HT1080 (cell line): ENCODE measurements at places on chromosomes 16 and 17.

DNA sequence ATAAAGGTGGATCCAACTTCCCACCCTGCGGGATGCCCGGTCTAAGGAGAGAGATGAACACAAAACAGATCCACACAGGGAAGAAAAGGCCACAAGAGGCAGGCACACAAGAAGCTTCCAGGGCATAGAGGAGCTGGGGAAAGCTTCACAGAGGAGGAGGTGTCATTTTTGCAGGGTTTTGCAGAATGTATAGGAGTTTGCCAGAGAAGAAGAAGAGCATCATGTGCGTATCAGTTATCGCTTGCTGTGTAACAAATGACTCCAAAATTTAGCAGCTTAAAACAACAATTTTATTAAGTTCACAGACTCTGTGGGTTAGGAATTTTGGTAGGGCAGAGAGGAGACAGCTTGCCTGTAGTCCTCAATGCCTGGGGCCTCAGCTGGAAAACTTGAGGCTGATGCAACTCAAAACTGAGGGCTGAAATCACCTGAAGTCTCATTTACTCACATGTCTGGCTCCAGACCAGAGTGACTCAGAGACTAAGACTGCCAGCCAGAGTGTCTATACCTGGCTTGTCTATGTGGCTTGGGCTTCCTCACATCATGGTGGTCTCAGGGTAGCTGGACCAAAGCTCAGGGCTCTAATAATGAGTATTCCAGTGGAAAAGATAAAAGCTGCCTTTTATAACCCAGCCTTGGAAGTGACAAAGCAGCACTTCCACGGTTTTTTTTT lies 33.9 kb upstream of the ZNF423 start:
- DNase-seq, result peak; percentile 5

GRCh38 chr16:67100569-67101310 lies 9.0 kb upstream of the PHAF1 start:
- DNase-seq, result no peak

- no peak for DNase-seq
Measured at GRCh38 chr17:28381141-28381825, 9.8 kb downstream of the SARM1 start.

GRCh38 chr16:1998360-1998835 lies 8.6 kb downstream of the SYNGR3 start:
- no peak for DNase-seq

DNA sequence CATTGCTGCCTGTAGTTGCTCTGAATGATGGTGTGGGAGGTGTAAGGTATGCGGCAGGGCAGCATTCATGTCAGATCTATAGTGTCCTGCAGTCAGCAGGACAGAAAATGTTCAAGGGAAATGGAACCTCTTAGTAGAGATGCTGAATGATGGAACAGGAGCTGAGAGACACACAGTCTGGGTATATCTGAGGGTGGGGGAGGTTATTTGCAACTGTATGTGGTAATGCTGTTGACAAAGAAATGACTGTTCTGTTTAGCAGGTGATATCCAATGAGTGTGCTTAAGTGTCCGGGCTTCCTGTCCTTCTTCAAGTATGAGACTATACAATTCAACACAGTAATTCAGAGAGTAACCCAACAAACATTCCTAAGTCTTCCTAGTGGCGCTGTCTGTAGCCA lies 46.6 kb downstream of the STH start:
- peak; percentile 20 for DNase-seq

DNA sequence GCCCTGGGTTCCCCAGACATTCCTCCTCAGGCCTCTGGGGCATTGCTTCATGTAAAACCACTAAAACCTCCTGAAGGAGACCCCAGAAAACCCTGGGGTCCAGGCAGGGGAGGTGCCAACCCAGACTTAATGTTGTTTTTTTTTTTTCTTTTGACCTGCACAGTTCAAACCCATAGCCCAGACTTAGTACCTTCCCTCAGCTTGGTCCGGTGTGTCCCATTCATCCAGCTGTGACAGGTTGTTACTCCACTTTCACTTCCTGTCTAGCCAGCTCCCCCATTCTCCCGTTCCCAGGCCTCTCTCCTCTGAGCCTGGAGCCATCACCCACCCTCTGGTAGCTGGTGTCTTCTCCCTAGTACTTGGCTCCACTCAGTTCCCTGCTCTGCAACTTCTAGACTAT lies 4.8 kb downstream of the CDR2L start:
- no peak for DNase-seq

DNA sequence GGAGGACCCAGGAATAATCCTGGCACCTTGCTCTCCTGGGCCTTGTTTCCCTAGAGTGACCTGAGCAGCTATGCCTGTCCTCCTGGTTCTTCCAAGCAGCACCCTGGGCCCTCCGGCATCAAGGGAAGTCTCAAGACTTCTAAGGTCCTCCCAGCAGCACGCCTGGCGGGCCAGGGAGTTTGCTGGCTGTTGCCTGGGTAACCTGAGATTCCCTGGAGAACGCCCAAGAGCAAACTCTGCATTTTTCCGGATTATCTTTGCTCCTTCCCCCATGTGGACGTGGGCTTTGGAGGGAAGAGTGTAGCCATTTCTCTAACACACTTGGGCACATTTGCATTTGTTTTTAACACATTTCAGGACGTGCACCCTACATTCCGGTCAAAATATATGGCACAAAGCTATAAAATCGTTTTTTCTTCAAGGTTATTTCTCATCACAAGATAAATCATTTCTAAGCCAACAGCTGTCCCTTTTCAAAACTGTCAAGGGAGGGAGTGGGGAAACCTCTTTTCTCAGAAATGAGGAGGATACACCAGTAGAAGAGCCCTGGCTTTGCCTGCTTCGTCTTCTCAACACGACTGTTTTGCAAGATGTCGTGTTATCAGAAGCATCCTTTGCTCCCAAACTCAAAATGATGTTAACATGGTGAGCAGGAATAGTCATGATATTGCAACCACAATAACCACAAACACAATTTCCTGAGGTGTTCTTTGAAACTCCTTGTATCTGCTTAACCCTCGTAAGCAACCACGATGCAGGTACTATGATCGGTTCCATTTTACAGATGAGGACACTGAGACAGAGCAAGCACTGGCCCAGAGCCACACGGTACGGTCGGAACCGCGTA lies 116.5 kb downstream of the ADCY9 start:
- DNase-seq, result no peak

GRCh38 chr17:6413065-6413464 lies 21.9 kb downstream of the AIPL1 start:
- DNase-seq, result peak; percentile 44

DNA sequence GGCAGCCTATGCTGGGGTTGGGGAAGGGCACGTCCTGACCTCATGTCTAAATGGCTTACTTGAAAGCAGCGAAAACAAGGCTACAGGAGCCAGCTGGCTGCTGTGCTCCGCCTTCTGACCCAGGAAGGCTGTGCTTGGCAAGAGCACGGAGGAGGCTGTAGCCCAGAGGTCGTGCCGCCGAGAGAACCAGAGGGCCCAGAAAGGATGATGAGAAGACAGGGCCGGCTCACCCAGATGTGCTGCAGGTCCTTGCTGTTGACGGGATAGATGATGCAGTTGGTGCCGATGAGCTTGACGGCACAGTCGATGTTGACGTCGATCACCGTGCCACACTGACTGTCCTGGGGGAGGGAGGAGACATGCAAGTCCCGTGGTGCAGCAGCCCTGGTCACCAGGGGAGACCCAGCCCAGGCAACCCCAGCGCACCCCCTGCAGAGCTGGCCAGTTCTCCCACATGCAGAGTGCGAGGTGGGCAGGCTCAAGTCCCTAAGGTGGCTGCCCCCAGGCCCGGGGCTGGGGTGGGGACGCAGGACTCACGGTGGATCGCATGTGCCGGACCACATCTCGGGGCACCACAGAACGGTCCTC lies 20.7 kb downstream of the SPHK1 start:
- DNase-seq, result no peak

GRCh38 chr17:35947156-35947585 lies 3.7 kb upstream of the LYZL6 start:
- peak; percentile 62 for DNase-seq

DNA sequence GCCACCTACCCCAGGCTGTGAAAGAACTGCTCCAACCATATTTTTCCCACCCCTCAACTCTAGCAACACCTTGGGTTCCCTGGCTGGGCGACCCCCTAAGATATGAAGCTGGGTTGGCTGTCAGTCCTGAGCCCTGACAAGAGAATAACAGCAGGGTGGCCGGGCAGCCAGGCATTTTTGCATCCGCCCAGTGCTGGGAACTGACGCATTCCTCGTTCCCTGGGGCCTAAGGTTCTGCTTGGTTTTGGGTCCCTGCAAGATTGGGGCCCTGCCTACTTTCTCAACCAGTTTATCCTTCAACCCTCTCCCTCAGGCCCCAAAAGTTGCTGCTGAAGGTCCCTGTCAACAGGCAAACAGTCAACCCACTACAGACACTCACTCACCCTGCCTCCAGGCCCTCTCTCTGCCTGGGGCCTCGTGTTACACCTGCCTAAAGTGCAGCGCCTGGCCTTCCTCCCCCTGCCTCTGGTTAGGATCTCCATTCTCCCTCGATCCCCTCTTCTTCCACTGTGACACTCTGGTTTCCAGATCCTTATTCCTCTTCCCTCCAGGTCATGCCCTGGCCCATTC lies 151.5 kb downstream of the STX8 start:
- no peak for DNase-seq

GRCh38 chr17:81991684-81992305 lies 14.4 kb downstream of the ASPSCR1 start:
- no peak for DNase-seq

DNA sequence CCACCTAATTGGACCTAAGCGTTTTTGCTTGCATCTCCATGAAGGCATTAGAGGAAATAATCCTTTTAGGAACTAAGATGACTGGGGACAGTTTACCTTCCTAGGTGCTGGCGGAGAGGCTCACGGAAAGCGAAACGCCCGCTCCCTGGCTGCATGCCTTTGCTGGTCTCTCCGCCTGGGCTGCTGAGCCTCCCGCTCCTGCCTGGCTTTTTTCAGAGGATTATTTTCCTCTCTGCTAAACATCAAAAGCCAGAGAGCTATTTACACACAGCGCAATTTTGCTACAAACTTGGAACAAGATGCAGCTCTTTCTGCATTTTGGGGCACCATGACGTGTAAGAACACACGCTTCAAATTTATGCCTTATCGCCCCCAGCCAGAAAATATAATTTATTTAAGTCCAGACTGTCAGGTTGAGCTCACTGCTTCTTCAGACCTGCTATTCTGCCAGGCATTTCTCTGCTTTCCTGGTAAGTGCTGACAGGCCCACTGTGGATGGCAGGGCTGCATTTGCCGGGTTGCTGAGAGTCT lies 124.4 kb downstream of the SPACA3 start:
- DNase-seq, result no peak

DNA sequence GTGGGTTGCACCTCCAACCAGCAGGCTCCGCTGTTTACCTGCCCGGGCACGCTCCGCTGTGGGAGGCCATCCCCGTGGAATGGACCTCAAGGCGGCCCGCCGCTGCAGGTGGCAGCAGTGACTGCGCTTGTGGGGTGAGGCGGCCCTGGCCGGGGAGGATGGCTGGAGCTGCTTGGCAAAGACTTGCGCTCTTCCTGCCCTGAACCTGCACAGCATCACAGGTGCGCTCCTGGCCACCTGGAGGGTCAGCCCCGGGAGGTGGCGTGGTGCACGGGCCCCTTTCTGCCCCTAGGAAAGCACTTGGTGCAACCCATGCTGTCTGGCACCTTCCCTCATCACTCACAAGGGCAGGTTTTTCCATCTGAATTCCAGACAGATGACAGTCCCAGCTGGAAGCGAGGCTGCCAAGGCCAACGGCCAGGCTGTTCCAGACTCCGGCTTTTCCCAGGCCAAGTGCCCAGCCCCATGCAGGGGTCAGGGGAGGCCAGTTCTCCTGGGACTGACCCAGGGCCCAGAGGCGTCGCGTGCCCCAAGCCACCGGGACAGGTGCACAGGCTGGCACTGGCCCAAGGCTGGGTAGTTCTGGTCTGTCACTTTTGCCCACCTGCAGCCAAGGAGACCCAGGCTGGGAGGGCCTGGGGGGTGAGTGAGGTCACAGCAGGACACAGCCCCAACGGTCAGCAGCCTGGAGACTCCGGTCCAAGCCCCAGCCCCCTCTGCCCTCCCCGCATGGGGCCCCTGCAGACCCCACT lies 13.3 kb downstream of the UTS2R start:
- DNase-seq, result peak; percentile 20

GRCh38 chr17:41695134-41695661 lies 6.5 kb downstream of the EIF1 start:
- DNase-seq, result no peak

- no peak for DNase-seq
Measured at GRCh38 chr17:63641692-63642448, 19.7 kb downstream of the MAP3K3 start.

GRCh38 chr17:34135841-34136240 lies 119.2 kb upstream of the CCL2 start:
- no peak for DNase-seq

DNA sequence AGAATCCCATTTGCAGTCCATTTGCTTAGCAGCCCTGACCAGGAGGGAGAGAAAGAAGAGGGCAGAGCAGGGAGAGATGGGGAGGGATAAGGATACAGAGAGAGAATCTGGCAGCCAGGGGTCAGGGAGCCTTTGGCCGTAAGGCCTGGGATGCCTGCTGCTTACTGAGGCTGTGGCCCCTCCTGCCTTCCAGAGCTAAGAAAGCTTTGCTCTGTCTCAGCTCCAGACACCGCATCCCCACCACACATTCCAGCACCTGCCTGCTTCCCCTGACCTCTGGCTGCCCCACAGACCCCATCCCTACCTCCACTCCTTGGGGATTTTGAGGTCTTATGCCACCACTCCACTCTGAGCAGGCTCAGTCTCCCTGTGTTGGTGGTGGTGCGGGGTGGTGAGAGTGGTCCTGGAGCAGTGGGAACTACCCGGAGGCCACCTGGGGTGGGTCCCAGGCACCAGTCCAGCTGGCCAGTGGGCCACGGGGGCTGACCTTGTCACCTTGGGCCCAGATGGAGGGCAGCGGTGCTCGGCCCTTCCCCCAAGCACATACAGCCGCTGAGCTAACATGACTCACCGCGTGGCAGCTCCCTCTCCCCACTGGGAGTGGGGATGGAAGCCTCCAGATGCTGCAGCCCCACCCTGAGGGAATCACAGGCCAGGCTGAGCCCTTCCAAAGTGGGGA lies 58.3 kb downstream of the RAI1 start:
- DNase-seq, result peak; percentile 57

GRCh38 chr17:44205962-44206824 lies 6.5 kb upstream of the ATXN7L3 start:
- DNase-seq, result no peak

- DNase-seq, result no peak
Measured at GRCh38 chr16:15829460-15829859, 27.4 kb downstream of the MYH11 start.

GRCh38 chr16:410516-411178 lies 9.0 kb downstream of the DECR2 start:
- no peak for DNase-seq

DNA sequence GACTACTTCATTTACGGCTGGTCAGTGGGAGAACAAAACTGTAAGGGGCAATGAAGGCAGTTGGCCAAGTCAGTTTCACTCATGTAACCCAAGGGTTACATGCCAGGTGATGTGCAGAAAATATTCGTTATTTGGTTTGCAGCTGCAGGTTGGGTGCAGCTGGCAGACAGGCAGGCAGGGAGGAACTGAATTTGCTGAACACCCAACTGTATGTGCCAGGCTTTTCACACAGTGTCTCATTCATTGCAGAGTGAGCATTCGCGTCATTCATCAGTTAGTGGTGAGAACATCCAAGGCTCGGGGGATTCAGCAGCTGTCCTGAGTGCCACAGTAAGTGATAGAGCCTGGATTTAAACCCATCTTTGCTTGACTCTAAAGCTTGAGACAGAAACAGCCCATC lies 59.7 kb downstream of the ABCC6 start:
- DNase-seq, result no peak

- DNase-seq, result no peak
Measured at GRCh38 chr16:19458722-19459379, 41.2 kb downstream of the TMC5 start.

- no peak for DNase-seq
Measured at GRCh38 chr16:89360760-89361435, 129.5 kb downstream of the ANKRD11 start.
